ENCODE measurements at places on chromosomes 1 and 21.

- no peak for DNase-seq
Observed at GRCh38 chr1:169316556-169316955, 51.0 kb downstream of the NME7 start.

DNA sequence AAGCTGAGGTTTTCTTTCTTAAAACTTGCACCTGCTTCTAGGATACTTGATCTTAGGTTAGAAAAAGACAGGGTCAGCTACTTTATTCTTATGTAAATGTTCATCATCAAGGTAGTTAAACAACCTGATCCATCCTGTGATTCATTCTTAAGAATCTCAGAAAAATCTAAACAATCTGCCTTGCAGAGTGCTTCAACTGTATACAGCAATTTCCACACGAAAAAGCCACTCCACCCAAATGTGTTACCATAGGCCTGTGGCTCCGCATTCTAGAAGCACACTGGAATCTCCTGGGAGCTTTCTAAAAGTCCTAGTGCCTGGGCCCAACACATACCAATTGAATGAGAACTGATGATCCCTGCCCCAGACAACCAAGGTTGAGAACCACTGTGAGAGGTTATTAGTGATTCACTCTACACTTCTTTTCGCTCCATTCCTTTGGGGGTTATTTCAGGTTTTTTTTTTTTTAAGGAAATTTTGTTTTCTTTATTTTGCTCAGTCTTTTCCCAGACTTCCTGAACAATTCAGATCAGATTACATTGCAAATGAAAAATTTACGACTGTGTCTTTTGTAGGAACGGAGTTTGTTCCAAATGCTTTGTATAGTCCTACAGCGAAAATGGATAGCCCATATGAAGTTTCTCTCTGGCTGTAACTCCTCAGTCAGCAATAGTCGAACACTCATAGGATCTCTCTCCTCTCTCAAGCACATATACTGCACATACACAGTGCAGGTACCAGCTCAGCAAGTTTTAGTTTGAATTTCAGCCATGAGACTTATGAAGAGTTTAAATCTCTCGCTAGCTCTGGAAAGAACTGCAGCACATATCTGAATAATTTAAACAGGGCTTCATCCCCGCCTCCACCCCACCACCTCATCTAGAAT, 16.1 kb downstream of the SMYD2 start:
- no peak for DNase-seq

DNA sequence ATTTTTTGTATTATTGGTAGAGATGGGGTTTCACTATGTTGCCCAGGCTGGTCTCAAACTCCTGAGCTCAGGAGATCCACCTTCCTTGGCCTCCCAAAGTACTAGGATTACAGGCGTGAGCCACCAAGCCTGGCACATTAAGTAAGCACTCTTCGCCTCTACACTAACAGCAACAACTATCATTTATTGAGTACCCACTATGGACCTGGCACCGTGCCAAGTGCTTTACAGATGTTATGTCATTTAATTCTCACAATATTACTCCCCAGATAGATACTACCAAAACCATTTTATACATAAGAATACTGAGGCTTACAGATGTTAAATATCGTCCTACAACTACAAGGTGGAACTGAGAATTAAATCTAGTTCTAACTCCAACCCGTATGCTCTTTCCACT, 50.1 kb downstream of the TUT4 start:
- no peak for DNase-seq

GRCh38 chr1:54028306-54029251, 10.6 kb upstream of the LDLRAD1 start:
- DNase-seq: no peak

DNA sequence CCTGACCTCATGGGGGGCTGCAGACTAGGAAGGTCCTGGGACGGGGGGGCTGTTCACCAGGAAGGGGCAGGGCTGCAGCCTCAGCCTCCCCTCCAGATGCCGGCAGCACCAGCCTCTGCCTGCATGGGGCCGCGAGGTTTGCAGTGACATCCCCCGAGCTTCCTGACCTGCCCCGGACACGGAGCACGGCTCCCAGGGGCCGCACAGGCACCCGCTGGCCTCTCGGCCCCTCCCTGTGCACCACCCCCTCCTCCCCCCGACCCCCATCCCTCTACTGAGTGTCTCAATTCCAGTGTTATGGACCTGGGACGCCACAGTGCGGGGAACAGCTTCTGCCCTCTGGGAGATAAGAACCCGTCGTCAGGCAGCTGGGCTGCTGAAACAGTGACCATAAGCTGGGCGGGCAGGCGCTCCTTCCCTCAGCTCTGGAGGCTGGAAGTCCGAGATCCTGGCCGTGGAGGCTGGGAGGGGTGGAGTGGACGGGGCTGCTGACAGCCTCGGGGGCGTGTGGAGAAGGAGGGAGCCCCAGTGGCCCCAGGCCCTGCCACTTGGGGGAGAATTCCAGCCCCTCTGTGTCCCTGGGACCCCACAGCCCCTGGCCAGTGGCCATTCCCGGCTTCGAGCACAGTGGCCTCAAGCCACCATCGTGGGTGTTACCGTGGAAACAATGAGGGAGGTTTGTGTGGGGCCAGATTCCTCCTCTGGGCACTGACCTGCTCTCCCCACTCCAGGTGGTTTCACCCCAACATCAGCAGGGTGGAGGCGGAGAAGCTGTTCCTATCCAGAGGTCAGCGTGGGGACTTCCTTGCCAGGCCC, 11.6 kb downstream of the RNF223 start:
- DNase-seq: no peak

All from right renal cortex interstitium (tissue), 3 donors.